ENCODE measurements at places on chromosomes 6 and 20.

- no peak for DNase-seq
Observed at GRCh38 chr6:17899491-17899890, 87.9 kb downstream of the KIF13A start.

DNA sequence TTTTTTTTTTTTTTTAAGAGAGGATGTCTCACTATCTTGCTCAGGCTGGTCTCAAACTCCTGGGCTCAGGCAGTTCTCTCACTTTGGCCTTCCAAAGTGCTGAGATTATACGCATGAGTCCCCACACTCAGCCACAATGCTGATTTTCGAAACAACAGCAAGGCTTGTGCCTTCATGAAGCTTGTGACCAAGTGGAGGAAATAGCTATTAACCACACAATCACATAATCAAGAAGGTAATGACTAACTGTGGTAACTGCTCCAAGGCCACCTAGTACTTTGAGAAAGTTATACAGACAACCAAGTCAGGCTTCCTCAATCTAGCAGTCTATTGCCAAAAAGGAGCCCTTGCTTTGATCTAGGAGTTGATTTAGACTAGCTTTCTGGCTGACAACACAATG is 46.3 kb downstream of the SOD2 start:
- DNase-seq: no peak

DNA sequence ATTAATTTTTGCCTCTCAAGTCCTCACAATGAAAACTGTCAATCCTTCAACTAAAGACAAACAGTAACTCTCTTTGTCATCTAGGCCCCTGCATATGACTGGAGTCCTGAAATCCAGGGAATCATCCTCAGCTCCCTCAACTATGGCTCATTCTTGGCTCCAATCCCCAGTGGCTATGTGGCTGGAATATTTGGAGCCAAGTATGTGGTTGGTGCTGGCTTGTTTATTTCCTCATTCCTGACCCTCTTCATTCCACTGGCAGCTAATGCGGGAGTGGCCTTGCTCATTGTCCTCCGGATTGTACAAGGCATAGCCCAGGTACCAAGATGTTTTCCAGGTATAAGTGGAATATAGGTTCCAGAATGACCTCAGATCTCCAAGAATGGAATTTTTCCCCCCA is 15.4 kb downstream of the SLC17A4 start:
- DNase-seq: no peak

DNA sequence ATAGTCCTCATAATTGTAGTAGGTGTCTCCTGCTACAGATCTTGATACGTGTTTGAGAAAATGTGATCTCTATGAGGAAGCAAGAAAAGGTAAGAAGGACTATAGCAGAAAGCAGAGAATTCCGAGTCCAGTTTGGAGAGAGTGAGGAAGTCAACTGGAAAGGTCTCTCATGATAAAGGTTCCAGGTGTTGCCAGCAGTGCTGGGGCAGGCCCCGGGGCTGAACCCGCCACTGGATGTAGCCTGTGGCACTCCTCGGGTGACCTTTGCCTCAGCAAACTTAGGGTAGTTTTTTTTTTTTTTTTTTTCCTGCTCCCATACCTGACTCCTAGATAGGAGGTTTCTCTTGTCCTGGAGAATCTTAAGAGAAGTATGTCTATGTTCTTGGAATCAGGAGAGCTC is 62.8 kb downstream of the FAM120B start:
- no peak for DNase-seq

GRCh38 chr20:53032478-53032932 is 60.3 kb downstream of the TSHZ2 start:
- no peak for DNase-seq

DNA sequence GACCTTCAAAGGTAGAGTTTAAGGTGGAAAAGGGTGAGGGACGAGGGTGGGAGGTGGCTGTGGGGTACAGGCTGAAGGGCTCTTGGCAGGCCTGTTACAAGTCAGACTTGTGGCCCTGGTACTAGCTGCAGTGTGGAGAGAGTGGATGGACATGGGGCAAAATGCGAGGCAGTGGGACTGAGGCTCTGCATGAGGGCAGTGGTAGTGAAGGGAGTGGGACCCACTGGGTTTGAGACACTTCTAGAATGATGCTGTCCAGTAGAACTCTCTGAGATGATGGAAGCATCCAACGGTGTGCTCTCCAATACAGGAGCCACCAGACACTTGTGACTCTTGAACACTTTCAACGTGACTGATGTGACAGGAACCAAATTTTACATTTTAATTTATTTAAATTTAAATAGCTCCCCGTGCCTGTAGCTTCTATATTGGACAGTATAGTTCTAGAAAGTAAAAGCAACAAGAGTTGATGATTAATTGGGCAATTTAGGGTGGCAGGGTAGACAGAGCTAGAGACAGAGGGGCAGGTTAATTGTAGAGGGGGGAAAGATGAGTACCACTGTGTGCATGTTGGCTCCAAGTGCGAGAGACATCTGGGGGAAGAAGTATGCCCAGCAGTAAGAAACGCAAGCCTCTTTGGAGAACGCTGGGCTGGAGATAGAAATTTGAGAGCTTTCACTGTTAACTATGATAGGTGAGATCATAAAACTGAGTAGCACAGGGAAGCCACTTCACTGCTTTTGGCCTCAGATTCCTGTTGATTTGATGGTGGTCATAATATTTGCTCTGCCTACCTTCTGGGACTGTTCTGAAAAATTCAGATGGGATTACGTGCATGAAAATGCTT is 77.5 kb downstream of the TXNDC5 start:
- no peak for DNase-seq

DNA sequence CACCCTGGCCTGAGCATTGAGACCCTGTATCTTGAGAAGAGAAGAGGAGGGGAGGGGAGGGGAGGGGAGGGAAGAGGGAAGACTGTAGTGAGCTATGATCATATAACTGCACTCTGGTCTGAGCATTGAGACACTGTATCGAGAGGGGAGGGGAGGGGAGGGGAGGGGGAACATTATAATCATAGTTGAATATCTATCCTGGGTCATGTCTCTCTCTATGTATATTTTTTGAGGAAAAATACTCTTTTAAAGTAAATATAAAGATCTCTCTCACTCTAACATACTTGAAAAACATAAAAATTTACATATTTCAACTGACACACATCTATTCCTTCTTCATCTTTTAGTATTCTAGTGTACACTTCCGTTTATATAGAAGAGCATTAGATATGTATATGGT is 431.0 kb downstream of the CDKAL1 start:
- no peak for DNase-seq

- DNase-seq: no peak
Observed at GRCh38 chr20:2465100-2465499, 5.5 kb downstream of the SNRPB start.

GRCh38 chr6:2531426-2532215 is 219.1 kb downstream of the MYLK4 start:
- DNase-seq: no peak

DNA sequence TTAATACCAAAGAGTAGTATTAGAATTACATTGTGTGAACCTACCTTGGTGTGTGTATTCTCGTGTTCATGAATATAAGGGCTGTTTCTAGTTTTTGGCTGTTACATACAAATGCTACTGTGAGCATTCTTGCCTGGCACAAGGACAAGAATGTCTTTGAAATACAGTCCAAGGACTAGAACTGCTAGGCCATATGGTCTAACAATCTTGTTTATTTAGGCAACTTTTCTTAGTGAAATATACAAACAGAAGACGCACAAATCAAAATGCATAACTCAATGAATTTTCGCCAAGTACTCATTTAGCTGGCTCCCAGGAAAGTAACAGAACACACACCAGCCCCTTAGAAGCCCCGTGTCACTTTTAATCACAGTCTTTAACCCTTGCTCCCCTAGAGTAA is 28.5 kb downstream of the KDM1B start:
- DNase-seq: no peak

DNA sequence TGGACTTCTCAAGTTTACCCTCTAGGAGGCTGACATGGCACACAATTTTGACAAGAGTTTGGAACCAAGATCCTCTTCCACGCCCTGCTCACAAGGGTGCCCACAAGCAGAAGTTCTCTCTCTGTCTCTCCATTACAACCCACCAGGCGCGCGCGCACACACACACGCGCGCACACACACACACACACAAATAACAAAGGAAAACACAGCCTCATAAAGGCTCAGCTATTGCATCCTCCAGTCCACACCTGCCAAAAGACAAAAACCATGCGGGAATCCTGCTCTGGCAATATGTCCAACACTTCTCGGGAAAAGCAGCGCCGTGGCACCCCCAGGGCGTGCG is 870 bp downstream of the PAK5 start:
- DNase-seq: no peak

GRCh38 chr20:17896771-17897369 is 71.7 kb downstream of the SNX5 start:
- DNase-seq: no peak

- DNase-seq: no peak
Observed at GRCh38 chr6:27273783-27274182, 26.3 kb downstream of the PRSS16 start.

- no peak for DNase-seq
Observed at GRCh38 chr6:17420368-17420767, 27.0 kb downstream of the CAP2 start.

DNA sequence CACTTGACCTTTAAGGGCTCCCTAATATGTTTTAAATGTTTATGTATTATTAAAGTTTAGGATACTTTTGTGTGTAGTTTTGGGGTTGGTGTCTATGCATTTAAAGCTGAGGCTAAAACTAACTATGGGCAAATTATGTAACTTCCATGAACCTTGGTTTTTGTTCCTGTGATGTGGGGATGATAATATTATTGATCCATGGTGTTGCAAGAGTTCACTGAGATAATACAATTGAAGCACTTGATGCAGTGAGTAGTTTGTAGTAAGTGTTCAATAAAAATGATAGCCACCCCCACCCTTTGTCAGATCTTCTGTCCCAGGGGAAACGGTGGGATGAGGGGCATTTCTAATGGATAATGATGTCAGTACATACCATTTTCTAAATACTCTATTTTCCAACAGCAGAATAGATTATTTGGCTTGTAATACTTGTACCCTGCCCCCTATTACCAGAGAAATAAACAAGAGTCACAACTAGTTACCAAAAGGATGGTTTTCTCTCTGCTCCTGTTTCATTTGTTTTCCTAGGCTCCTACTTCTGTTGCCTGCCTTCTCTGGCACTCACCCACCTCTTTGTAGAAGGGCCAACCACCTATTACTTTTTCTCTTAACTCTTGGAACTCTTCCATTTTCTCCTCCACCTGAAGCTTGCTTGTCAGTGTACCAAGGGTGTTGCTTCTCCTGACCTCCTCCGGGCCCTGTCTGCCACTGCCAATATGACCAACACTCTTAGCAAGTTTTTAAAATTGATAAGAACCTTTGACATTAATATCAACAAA is 97.9 kb downstream of the RCAN2 start:
- DNase-seq: no peak

DNA sequence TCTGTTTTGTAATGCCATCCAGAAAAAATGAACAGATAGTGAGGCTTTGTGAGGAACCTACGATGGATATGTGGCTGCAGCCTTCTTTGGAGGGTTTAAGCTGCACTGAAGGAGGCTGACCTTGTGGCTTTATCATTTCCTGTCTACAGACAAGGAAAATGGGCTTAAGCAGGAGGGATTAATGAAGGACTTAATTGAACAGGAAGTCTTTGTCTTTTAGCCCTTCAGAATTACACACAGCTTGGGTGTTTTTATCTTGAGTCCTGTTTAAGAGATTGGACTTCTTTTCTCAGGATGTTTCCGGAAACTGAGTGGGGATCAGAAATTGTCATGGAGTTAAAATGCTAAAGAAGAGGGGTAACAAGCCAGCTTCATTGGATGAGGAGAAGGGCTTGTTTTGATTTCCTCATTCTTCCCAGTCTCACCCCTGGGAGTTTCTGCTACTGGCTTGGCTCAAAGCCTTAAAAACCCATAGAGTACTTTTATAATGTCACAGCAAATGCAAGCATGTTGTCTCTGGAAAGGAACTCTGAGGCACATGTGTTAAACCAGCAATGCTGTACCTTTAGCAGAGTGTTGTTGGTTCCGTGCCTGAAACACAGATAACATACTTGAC is 193.6 kb downstream of the JARID2 start:
- DNase-seq: no peak

DNA sequence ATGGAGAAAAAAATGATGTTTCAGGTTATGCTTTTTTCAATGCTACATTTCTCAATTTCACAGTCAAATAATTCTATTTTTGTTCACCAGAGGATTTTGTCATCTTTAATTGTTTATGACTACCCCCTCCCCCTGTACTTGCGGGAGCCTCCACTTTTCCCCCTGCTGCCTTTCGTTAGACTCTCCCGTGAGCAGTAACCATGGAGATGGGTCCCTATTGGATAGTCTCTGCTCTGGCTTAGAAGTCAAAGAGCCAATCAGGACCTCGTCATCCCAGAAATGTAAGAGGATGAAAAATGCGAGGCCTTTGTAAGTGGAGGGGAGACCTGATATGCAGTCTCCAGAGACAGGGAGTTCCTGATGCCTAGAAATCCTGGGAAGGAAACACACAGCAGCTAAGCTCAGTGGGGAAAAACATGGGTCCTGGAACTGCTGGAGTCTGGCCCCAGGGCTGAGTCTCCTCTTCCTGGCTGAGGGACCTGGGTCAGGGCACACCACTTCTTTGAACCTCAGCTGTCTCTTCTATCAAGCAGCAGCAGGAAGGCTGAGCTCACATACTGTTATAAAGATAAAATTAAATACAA is 298.7 kb downstream of the TSHZ2 start:
- DNase-seq: no peak

DNA sequence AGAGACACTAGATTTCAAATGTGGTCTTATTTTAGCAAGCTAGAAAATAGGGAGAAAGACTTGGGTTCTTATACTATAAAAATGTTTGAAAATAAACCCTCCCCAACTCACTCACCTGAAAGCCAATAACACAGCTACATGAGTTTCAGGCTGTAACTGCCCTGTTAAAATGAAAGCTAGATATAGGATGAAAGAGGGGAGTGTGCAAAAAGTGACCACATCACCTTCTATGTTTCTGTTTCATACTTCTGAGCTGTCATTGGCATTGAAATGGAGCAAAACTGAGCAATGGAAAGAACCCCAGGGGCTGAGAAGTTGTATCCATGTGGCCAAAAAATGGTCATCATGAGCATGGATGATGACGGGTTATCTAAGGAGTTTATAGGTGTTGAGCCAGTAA is 148.1 kb upstream of the TENT5A start:
- DNase-seq: no peak

GRCh38 chr20:18609741-18610140 is 21.9 kb downstream of the DTD1 start:
- no peak for DNase-seq

DNA sequence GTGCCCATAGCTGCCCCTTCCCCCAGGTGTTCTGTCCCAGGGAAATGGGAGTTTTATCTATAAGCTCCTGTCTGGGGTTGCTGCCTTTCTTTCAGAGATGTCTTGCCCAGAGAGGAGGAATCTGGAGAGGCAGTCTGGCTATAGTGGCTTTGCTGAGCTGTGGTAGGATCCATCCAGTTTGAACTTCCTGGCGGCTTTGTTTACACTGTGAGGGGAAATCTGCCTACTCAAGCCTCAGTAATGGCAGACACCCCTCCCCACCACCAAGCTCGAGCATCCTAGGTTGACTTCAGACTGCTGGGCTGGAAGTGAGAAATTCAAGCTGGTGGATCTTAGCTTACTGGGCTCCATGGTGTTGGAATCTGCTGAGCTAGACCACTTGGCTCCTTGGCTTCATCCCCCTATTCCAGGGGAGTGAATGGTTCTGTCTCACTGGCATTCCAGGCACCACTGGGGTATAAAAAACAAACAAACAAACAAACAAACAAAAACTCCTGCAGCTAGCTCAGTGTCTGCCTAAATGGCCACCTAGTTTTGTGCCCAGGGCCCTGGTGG is 24.0 kb downstream of the TNFAIP3 start:
- no peak for DNase-seq

Data from left forelimb (tissue), 1 donor.